ENCODE measurements at places on chromosomes 2 and 18.

- DNase-seq: no peak
Observed at GRCh38 chr18:70397259-70397925, 108.5 kb downstream of the SOCS6 start.

DNA sequence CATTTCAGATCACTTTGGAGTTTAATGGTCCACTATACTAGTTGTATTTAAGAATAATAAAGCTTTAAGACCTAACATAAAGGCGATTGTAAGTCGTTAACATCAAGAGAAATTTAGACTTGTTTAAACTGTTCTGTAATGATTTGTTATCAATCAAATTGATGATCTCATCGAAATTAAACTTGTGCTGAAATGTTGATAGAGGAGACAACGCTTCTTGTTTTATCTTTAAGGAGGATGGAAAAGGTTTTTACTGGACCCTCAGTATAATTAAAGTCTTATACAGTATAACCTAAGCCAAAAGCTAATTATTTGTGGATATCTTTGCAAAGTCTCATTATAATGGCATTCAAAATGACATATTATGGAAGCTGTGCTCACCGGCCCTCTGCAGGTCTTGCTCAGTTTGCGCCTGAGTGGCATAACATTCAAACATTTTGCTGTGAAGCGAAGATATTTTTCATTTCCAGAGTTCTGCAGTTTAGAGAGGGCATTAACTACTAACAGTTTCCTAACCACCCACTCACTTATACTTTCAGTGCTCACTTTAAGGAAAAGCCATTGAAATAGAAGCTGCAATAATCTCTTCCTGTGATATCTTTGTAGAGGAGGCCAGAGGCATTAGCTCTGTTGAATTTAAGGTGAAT, 1.4 kb upstream of the SERTAD2 start:
- DNase-seq: no peak

- DNase-seq: no peak
Observed at GRCh38 chr2:231941673-231942072, 15.5 kb upstream of the NPPC start.

GRCh38 chr2:31287654-31288053, 53.7 kb downstream of the EHD3 start:
- DNase-seq: no peak

DNA sequence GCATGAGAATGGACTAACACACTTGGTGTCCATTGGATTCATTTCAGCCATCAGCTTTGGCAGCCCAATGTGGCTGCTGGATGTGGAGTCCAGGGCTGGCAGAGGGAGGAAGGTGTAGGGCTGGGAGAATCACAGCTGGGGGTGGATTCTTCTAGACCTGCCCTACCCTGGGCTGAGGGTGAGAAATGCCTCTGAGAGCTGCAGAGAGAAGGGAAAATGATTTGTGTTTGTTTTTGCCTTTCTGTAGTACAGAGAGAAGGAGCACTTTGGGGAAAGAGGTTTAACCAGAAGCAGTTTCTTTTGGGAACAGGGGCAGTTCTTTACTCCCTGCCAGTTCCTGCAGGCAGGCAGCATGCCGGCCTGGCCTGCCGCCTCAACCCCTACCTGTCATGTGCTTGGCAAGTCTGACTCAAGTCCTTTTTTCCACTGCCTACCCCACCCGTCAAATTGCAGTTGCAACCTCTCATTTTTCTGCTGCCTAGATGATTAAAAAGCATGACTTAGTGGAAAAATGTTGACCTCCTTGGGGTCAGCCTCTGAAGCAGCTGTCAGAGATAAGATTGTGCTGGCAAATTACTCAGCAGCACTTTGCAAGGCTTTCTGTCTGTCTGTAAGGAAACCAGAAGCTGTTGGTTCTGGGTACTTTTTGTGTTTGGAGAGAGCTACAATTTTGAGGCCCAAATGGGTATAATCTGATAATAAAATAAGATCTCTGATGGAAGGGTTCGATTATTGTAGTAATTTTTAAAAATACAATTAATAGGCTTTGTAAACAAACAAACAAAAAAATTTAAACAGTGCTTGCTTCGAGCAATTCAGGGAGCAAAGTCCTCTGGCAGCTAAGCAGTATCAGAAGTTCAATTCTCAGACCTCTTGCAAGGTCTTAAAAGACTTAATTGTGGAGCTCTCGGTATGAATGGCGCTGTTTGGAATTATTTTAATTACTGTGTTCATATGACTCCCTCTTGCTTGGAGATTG, 21.7 kb downstream of the LBH start:
- DNase-seq: peak; percentile 58

DNA sequence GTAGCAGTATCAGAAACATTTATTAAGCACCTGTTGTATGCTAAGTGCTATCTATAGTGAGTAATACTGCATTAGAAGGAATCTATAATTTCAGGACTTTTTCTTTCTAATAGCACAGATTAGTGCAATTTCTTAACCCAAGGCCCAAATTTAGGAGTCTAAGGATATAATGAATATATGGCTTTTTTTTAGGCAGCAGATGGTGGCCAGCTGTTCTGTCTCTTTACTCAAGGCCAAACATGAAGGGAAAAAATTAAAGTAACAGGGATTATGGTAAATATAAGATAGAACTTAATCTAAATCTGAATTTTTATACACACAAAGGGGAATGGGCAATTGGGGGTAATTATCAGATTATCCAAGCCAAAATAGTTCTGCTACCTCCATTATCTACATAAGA, 230.6 kb upstream of the SP5 start:
- DNase-seq: no peak

- DNase-seq: no peak
Observed at GRCh38 chr2:240362216-240362755, 73.2 kb upstream of the GPC1 start.

GRCh38 chr2:219434468-219434717, 250 bp upstream of the SPEG start:
- no peak for DNase-seq

DNA sequence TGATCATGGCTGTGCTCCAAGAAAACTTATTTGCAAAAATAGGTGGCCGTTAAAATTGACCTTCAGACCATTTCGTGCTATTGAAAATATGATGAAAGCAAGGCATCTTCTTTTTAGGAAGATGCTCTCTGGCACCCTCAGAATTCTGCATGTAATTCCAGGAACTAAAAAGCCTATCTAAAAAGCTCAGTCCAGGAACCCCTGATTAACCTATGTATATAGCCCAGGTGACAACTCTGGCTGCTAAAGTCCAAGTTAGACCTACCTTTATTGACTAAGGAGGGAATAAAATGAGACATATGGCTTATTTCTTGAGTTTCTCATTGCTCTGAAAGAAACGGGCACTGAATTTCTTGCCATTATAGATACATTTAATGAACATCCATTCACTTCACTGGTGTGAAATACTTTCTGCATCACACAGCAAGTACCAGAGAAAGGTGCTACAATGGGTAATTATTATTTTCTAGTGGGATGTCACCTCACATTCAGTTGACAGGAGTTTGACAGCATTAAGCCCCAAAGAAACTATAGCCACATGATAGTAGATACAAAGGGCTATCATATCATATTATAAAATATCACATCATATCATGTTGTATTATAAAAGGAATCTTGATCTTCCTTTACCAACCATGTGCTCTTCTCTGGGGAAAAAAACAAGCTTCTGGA, 83.8 kb downstream of the EPHA4 start:
- no peak for DNase-seq

DNA sequence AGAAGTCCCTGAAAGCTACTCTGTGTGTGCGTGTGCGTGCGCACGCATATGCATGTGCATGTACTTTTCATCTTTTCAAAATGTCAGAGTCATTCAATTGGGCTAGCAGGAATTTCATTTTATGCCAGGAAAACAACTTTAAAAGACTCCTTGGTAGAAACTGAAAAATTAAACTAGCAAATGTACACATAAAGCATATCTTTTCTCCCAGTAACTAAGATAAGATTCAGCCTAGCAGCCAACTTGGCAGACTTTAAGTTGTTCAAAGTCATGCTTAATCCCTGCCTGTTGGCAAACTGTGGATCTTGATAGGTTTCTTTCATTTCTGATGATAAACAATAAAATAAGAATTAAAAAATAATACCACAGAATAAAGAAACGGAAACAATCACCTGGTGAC, 1129.1 kb downstream of the LRP1B start:
- no peak for DNase-seq

Data from suprapubic skin (tissue), 4 donors.